Thoracic aorta (tissue), 2 donors: ENCODE measurements at places on chromosomes 5 and 9. TPM values are rescaled to one million over a fixed set of nuclear protein-coding genes. Genes with fewer than 3 reads are reported as not detected.

The PCDHAC2 gene
- total RNA-seq, result 0.71 TPM

The PRR16 gene
- total RNA-seq, result 19.8 TPM

The CRB2 gene
- total RNA-seq, result not detected

The SV2C gene
- 0.14 TPM for total RNA-seq

The TARS1 gene
- total RNA-seq, result 74.1 TPM

The SPINK4 gene
- total RNA-seq, result not detected

The TPPP gene
- 13.0 TPM for total RNA-seq

The OLFML2A gene
- total RNA-seq, result 6.7 TPM

The GPR150 gene
- total RNA-seq, result not detected

The SLC12A7 gene
- total RNA-seq, result 18.4 TPM

DNA sequence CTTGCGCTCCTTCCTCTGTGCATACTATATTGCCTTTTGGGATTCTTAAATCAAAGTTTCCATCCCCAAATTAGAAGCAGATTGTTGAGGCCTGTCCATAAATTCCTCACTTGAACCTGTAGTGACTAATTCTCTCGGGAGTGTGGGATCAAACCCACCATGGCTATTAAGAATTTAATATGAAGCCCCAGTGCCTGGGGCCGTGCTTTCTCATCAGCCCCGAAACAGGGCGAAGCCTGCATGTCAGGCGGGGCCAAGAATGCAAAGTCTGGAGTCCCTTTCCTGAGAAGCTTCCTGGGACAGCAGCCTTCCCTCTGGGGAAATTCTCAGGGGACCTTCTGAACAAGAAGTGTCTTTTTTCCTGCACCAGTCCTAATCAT, 29.3 kb upstream of the FAT2 start:
- DNase-seq, result no peak

DNA sequence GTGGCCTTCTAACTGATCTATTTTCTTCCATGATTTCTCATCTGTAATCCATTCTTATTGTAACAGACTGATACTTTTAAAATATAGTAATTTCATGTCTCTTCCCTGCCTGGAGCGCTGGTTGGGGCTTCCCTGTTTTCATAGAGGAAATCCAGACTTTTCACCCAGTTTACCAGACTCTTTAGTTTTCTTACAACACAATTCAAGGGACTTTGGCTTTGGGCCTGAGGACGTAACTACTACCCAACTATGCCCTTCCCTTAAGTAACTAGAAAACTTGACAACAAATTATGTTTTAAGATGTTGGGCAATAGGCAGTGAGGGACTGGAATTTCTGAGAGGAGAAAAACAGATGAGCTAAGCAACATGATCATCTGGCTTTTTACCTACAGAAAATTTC, 289.6 kb downstream of the FGF10 start:
- DNase-seq, result no peak

DNA sequence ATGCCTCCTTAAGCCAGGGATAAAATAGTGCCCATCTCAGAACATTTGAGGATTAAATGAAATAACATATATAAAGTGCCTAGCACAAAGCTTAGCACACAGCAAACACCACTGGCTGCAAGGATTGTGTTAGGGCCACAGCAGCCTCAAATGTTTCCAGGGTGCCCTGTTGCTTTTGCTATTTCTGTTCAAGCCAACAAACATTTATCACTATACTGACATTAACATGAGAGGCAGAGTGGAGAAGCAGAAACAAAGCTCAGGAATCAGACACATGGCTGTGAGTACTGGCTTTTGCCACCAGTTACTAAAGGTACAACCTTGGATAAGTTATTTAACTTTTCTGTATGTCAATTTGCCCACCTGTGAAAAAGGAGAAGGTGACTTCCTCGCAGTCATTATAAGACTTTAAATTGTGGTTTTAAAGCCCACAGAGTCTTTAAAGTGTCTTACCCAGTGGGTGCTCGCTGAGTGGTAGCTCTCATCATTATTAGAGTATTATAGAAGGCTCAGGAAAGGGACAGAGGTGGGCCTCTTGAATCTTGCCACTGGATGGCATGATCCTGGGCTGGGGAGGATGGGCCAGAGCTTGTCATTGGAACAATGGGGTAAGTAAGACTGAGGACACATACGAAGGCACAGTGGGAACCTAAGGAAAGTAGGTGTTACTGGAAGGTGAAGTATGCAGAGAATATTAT, 98.2 kb downstream of the MARCHF3 start:
- no peak for DNase-seq

DNA sequence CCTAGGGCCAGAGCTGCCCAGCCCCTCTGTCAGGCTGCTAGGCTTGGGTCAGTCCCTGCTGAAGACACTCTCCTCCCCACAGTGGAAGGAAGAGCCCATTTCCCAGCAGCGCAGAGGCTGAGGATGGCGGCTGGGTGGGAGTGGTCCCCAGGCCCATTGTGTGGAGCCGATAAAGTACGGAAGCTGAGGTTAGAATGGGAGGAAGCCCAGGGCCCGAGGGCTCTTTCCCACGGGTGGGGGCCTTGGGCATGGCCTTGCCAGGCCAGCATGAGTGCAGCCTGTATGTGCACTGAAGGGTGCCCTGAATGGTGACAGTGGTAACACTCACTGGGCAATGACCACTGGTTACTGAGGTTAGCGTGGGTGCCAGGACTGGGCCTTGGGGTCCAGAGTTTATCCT, 125.9 kb downstream of the RGS3 start:
- no peak for DNase-seq

DNA sequence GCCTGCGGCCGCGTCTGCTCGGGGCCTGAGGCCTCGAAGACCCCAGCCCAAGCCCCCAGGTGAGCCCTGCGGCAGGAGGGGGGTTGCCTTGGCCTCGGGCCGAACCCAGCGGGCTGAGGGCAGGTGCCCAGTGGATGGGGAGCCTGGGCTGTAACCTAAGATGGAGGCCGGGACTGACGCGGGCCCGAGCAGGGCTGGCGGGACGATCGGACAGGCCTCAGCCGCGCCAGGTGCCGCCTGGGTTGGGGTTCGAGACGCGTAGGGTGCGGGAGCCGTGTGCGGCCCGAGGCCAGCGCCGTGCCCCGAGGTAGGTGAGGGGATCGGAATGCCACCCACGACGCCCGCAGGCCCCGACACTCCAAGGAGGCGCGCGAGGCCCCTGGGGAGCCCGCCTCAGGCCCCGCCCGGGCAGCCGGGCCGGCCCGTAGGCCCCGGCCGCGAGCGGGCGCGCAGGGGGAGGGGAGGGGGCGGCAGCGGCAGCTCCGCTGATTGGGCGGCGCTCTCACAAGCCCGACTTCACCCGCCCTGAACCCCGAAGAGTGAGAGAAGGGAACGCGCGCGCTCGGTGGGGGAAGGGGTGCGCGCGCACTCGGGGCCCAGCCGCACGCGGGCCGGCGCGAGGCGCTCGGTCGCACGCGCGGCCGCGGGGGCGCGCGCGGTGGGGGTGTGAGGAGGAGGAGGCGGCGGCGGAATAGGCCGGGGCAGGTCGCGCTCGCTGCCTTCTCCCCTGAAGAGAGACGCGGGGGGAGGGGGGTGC, at the start of gene NSD1:
TSS of gene NSD1 (plus strand) at position 678 of the 757 bp plus-strand sequence. CDS start 1,331 bp downstream, outside the sequence.
- DNase-seq, result no peak

- DNase-seq, result no peak
Measured at GRCh38 chr9:69824499-69825252, 4.1 kb downstream of the CFAP95 start.

DNA sequence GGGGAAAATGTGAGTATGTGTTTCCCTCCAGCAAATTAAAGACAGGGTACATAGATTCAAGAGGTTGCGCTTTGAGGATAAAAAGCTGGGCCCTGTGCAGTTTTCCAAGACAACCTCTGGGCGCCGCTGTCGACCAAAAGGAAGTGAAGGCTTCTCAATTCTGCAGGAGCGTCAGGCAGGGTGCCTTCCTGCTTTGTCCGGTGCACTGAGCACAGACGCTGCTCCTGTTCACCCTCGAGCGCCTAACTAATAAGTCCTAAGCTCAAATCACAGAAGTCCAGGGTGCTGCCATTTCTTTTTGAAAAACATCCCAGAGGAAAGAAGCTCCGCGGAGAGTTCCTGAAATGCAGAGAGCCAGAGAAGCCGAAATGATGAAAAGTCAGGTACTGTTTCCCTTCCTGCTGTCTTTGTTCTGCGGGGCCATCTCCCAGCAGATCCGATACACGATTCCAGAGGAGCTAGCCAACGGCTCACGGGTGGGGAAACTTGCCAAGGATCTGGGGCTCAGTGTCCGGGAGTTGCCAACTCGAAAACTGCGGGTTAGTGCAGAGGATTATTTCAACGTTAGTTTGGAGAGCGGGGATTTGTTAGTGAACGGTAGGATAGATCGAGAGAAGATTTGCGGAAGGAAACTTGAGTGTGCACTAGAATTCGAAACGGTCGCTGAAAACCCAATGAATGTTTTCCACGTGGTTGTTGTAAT, at the start of gene PCDHGB1:
TSS of gene PCDHGB1 (plus strand) at position 183 of the 703 bp plus-strand sequence. CDS start at position 345, 162 bp downstream.
- no peak for DNase-seq

DNA sequence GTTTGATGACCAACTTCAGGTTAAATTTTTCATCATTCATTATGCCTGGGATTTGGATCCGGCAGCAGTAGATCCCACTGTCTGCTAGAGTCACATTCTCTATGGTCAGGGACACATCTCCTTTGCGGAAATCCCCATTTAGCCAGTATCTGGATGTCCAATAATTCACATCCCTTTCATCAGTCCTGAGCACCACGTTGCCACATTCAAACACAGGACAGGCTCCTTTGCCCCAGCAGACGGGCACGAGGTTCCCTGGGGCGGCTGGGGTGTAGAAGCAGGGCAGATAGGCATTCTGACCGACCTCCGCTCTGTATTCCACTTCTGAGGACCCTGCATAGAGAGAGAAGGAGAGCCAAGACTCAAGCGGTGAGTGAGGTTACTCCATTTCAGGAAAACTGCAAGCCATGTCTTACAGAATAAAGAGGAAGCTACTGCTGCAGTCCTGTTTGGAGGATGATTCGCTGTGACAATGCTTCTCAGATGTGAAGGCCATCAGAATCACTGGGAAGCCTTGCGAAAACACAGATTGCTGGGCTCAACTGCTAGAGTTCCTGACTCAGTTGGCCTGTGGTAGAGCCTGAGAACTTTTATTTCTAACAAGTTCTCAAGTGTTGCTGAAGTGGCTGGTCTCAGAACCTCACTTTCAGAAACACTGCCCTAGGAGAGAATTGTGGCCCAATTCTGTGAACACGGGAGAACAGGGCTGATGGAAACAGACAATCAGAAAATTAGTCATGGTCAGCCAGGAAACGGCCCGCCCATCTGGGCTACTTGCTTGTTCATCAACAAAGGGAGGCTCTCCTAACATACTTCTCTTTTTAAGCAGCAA, 2.0 kb downstream of the HAVCR2 start:
- no peak for DNase-seq

DNA sequence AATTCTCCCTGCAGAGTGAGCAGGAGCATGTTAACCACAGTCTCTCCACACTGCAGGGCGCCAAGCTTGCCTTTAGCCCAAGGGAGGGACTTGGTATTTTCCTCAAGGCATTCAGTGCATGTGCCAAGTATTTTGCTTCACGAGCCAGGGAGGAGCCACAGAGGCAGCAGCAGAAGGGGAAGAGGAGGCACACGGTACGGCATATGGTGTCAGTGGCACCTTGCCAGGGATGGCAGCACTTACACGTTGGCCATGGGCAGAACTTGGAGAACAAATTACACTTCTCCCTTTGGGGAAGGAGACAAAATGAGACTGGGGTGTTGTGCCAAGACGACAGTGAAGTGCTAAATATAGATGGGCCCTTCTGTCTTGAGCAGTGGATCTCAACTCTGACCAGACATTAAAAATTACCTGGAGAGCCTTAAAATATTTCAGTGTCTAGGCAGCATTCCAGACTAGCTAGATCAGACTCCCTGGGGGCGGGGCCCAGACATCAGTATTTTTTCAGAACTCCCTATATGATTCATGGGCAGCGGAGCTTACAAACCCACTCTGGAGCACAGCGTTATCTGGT, 155.8 kb downstream of the DRD1 start:
- no peak for DNase-seq

DNA sequence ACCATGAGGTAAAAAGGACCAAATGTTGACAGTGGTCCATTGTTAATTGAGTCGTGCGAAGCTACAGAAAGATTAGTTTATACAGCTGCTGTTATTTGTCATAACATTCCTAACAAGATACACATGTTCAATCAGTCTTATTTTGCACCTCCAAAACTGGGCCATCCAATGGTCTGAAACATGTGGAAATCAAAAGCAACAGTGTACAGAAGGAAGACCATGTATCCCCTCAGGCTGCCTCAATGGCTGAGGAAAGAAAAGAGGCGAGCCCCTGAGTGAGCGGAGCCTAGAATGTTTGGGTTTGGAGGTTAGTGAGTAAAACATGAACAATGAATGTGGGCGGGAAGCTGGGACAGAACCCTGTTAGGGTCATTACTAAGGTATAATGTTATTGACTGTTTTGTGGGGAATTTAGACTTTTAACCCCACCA, 35.6 kb downstream of the NFIB start:
- DNase-seq, result no peak

DNA sequence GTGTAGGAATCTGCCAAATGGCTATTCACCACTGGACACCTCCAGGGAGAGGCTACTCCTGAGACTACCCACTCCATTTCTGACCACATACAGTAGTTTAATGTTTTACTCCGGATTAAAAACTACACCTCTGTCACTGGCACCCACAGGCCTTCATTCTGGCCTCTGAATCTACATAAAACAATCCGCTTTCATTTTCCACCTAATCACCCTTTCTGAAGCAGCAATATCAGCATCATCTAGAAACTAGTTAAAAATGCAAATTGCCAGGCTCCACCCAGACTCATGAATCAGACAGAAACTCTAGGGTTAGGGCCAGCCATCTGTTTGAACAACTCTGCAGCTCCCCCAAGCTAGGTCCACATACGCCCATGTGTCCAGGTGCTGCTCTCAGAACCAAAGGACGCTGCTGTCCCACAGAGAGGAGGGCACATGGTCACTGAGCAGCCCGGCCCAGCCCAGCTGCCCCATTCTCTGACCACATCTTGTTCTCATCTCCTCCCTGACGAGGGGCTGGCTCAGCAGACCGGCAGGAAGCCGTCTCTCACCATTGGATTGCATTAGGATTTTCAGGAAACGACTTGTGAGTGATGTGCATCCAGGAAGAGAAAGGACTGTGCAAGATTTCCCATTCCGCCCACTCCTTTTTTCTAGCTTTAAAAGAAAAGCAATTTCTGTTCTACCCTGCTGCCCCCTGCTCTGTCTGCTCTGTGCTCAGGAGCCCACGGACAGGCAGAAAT, 34.7 kb downstream of the ADAM19 start:
- no peak for DNase-seq

DNA sequence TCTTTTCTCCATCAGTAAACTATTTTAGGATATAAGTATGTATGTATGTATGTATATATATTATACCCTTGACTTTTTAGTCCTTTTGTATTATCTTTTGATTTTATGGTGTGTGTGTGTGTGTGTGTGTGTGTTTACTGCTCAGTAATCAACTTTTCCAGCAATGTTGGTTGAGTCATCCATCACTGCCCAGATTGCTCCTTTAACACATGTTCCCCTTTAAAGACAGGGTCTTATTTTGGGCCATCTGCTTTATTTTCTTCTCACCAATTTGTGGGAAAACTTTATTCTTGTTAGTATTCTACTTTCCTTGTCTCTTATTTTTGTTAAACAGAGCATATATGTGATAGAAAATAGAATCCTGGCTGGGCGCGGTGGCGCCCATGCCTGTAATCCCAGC, 28.1 kb downstream of the ANKRD33B start:
- no peak for DNase-seq
